ENCODE measurements at places on chromosomes 5 and 9. TPM values are rescaled to one million over a fixed set of nuclear protein-coding genes. Genes with fewer than 3 reads are reported as not detected.
A peak's percentile ranks its signal among the peaks of the same experiment; 100 is the strongest.

IGFBPL1 gene
- not detected for total RNA-seq

ASPN gene
- 2.9 TPM for total RNA-seq

SOHLH1 gene
- not detected for total RNA-seq

LCN6 gene
- 17.9 TPM for total RNA-seq

MYO10 gene
- 22.1 TPM for total RNA-seq

FOXD4L3 gene
- 0.49 TPM for total RNA-seq

KIAA1958 gene
- total RNA-seq, result 12.0 TPM

DNA sequence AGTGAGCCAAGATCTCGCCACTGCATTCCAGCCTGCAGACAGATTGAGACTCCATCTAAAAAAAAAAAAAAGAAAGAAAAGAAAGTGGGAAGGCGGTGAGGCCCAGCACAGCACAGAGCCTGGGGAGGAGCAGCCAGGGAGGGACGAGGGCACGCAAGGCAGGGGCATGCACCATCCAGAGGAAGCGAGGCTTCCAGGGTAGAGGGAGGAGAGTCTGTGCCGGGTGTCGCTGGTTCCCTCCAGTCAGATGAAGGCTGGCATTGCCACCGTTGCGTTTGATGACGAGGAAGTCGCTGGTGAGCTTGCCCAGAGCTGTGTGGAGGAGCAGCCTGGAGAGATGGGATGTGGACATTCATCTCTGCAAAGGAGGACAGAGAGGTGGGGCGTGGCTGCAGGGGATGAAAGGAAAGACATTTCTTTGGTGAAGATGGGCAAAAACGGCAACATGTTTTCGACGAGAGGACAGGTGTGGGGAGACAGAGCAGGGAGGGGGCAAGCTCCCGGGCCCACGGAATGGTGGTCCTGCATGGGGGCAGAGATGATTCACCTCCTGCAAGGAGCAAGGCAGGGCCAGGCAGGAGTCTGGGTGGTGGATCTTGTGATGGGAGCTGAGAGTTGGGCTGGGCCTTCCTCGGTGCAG lies 18.6 kb upstream of the OLFM1 start:
- no peaks in the 10 kb centered on the region for H3K36me3 ChIP-seq
- no peak for DNase-seq
- no peak overlapping the region for H3K4me3 ChIP-seq
- H3K27ac ChIP-seq, result no peak overlapping the region

DNA sequence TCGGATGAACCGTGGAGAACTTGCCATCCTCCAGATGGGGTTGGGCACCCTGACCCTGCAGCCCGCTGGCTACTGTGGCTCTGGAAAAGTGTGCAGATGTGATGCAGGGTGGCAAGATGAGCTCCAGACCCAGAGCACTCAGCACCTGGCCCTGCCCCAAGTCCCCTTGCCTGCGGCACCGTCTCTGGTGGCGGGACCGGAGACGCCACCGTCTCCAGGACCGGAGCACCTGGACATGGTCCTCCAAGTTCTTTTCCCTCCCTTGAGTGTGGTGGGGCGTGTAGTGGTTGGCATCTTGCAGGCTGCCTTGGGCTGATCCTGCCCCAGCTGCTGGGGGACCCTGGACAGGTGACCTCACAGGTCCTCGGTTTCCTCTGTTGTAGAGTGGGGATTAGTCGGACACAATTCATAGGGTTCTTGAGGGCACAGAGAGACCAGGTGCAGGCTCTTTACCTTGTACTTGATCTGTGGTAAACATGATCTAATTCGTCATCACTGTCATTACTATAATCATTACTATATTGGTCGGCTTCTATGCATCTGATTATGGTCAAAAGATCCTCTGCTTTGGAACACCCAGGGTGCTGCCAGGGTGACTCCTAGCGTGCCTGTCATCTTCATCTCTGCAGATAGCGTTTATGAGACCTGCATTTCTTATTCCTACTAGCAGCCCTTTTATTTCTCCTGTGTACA lies 83.5 kb downstream of the COL5A1 start:
- no peak for DNase-seq
- peaks cover 8% of the 10 kb centered on the region for H3K36me3 ChIP-seq
- H3K27ac ChIP-seq, result peak overlapping the region; percentile 63
- H3K27me3 ChIP-seq, result no peaks in the 10 kb centered on the region
- H3K4me3 ChIP-seq, result no peak overlapping the region
- peaks cover 51% of the 10 kb centered on the region for H3K4me1 ChIP-seq

DNA sequence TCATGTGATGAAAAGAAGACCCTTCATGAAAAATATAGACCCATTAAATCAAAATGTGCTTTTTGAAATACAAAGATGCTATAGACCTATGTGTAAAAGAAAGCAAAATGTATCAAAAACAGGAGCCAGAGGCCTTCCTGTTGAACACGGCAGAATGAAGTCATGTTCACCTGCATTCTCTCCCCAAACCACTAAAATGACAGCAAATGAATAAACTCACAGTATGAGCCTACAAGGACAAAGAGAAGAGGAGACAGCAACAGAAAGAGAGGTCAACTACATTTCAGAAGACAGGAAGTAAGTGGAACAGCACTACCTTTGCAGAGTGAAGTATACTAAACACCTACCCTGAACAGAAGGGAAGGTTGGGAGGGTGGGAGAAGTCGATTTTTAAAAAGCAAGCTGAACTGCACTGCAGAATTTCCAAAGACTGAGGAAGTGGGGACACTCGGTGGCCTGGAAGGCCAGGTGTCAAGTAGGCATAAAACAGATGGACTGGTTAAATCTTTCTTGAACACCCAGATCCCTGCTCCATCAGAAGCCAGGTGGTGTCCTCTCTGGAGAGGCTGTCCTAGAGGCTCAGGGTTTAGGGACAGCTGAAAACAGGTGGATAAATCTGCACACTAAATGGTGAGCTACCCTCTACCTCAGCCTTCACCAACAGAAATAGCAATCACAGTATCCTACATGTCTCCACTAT lies 48.9 kb downstream of the MED27 start:
- H3K4me1 ChIP-seq, result peaks cover 30% of the 10 kb centered on the region
- no peak for DNase-seq
- H3K4me3 ChIP-seq, result no peak overlapping the region
- no peak overlapping the region for H3K27ac ChIP-seq
- H3K27me3 ChIP-seq, result no peaks in the 10 kb centered on the region
- H3K36me3 ChIP-seq, result no peaks in the 10 kb centered on the region

- no peaks in the 10 kb centered on the region for H3K27me3 ChIP-seq
- H3K27ac ChIP-seq, result no peak overlapping the region
- no peak overlapping the region for H3K4me3 ChIP-seq
- no peaks in the 10 kb centered on the region for H3K4me1 ChIP-seq
- peaks cover 40% of the 10 kb centered on the region for H3K36me3 ChIP-seq
Observed at GRCh38 chr9:128733256-128733655, 9.3 kb upstream of the ZDHHC12 start.

DNA sequence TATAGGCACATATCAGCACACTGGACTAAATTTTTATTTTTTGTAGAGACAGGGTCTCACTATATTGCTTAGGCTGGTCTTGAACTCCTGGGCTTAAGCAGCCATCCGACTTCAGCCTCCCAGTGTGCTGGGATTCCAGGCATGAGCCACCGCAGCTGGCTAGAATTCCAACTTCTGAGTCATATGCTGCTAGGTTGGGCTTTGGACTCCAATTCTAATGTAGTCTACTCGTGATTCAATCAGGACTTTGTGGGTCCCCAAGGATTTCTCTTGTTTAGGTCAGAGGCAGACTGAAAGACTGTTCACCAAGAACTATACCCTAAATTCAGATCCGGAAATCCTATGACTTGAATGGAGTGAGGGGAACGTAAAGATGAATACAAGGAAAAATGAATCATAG lies 68.2 kb upstream of the CHD1 start:
- no peaks in the 10 kb centered on the region for H3K36me3 ChIP-seq
- H3K4me1 ChIP-seq, result no peaks in the 10 kb centered on the region
- H3K4me3 ChIP-seq, result no peak overlapping the region

- no peaks in the 10 kb centered on the region for H3K4me1 ChIP-seq
- H3K4me3 ChIP-seq, result no peak overlapping the region
- H3K36me3 ChIP-seq, result no peaks in the 10 kb centered on the region
- no peak for DNase-seq
- no peak overlapping the region for H3K27ac ChIP-seq
Observed at GRCh38 chr5:38069360-38069759, 189.0 kb upstream of the EGFLAM start.

GRCh38 chr9:16721972-16722371 lies 148.5 kb downstream of the BNC2 start:
- peak overlapping the region; percentile 2 for H3K4me3 ChIP-seq
- no peaks in the 10 kb centered on the region for H3K36me3 ChIP-seq
- H3K27me3 ChIP-seq, result no peaks in the 10 kb centered on the region
- peak overlapping the region; percentile 49 for H3K27ac ChIP-seq

DNA sequence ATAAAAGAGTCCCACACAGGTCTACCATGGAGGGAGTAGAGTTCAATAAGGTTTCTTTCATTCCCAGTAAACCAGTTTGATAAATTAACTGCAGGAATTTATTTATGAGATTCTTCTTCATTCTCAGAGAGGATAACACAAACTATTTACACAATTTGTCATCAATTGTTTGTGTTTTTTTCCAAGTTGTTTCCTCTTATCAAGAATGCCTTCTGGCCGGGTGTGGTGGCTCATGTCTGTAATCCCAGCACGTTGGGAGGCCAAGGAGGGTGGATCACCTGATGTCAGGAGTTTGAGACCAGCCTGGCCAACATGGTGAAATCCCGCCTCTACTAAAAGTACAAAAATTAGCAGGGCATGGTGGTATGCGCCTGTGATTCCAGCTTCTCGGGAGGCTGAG lies 216.7 kb downstream of the MLLT3 start:
- no peak overlapping the region for H3K27ac ChIP-seq
- H3K4me1 ChIP-seq, result peaks cover 4% of the 10 kb centered on the region
- H3K27me3 ChIP-seq, result no peaks in the 10 kb centered on the region
- no peaks in the 10 kb centered on the region for H3K36me3 ChIP-seq

DNA sequence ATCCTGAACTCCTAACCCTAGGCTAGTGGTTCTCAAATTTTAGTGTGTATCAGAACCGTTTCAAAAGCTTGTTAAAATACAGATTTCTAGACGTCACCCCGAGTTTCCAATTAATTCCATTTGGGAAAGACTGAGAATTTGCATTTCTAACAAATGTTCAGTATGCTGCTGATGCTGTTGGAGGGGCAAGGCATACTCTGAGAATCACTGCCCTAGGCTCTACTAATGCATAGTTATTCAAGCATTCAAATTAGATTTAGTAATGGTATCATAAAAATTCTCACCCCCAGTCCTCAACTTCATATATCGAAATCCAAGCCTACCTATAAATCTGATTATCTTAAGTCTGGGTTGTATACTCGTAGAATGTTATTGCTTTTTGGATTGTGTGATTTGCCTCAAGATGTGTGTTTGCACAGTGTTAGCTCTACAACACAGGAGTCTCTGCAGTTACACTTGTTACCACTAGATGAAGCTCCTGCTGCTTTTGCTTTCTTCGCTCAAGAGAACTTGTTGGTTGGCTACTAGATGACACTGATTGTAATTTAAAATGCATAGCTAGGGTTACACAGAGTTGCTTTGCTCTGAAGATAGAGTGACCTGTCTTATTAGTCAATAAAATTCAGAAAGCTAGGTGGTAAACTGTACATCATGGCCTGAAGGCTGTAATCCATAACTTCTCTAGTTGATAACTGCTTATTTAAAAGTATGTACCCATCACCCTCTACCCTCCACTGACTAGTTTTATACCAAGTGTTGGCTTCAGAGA lies 7.5 kb upstream of the ERAP2 start:
- no peak overlapping the region for H3K4me3 ChIP-seq
- H3K27me3 ChIP-seq, result no peaks in the 10 kb centered on the region
- no peaks in the 10 kb centered on the region for H3K4me1 ChIP-seq
- no peak overlapping the region for H3K27ac ChIP-seq
- no peaks in the 10 kb centered on the region for H3K36me3 ChIP-seq
- DNase-seq, result no peak

DNA sequence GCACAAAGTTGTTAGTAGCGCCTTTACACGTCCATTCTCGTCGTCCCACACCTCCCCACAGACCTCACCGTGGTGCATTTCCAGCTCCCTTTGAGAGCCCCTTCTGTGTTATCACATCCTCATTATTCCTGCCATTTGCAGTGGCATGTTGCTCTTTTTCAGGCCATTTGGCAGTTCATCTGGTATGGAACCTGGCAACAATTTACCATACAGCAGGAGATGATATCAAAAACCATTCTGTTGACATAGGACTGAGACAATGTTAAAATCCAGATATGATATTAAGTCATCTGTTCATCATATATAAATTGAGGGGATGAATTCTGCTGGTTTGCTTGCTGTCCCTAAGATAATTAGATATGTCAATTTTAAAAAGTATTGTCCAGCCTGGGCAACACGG lies 83.0 kb downstream of the TMEM174 start:
- no peak overlapping the region for H3K27ac ChIP-seq
- peak; percentile 31 for DNase-seq
- H3K27me3 ChIP-seq, result no peaks in the 10 kb centered on the region
- H3K4me1 ChIP-seq, result no peaks in the 10 kb centered on the region
- H3K4me3 ChIP-seq, result no peak overlapping the region

- no peaks in the 10 kb centered on the region for H3K36me3 ChIP-seq
- no peak overlapping the region for H3K27ac ChIP-seq
- no peak for DNase-seq
- H3K4me3 ChIP-seq, result no peak overlapping the region
Observed at GRCh38 chr9:278651-279050, 64.0 kb downstream of the DOCK8 start.

GRCh38 chr9:89969881-89970639 lies 365.2 kb downstream of the GADD45G start:
- no peaks in the 10 kb centered on the region for H3K36me3 ChIP-seq
- H3K27me3 ChIP-seq, result no peaks in the 10 kb centered on the region
- no peak overlapping the region for H3K27ac ChIP-seq
- no peak for DNase-seq
- no peak overlapping the region for H3K4me3 ChIP-seq
- H3K4me1 ChIP-seq, result no peaks in the 10 kb centered on the region

- DNase-seq, result no peak
- H3K4me1 ChIP-seq, result peaks cover 7% of the 10 kb centered on the region
- no peak overlapping the region for H3K27ac ChIP-seq
- H3K36me3 ChIP-seq, result no peaks in the 10 kb centered on the region
- no peak overlapping the region for H3K4me3 ChIP-seq
Observed at GRCh38 chr9:112774006-112774996, 23.7 kb downstream of the SNX30 start.

DNA sequence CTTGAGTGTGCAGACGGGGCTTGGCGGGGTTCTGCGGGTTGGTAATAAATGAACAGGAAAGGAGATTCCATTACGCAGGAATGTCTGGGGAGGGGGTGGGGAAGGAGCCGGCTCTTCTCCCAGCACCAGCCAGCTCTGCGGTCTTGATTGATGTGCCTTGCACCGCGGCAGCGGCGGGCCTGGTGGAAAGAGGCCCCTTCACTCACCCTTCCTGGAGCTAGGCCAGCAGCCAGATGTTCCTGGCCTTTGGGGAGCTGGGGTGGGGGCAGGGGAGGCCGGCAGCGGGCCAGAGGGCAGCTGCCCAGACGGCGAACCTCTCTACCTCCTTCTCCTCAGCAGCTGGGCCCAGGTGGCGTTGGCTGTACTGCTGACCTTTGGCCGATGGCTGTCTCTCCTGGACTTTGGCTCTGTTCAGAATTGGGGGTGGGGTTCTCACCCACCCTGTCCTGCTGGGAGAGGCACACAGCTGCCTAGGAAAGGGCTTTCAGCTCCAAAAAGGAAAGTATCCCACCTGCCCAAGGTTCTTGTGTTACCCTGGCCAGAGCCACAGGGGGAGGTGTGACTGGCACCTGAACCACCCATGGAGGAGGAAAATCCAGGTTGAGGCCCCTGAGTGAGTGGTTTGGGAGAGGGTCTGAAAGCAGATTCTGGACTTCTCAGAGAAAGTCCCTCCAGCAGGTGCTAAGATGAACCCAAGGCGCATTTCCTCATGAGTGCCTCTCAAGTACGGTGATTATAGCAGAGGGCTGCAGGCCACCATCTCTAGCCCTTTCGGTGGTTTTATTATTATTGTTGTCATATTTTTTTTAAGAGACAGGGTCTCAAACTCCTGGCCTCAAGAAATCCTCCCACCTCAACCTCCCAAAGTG lies 58.0 kb upstream of the SYNPO start:
- H3K27ac ChIP-seq, result no peak overlapping the region
- DNase-seq, result no peak
- H3K4me3 ChIP-seq, result no peak overlapping the region
- H3K27me3 ChIP-seq, result no peaks in the 10 kb centered on the region
